Foreskin melanocyte (primary cell): ENCODE measurements at places on chromosomes 12 and 14.

GRCh38 chr14:101115652-101116051 lies 212.1 kb upstream of the RTL1 start:
- DNase-seq: no peak

GRCh38 chr14:93619176-93619793 lies 169.0 kb downstream of the PRIMA1 start:
- peak; percentile 15 for DNase-seq

DNA sequence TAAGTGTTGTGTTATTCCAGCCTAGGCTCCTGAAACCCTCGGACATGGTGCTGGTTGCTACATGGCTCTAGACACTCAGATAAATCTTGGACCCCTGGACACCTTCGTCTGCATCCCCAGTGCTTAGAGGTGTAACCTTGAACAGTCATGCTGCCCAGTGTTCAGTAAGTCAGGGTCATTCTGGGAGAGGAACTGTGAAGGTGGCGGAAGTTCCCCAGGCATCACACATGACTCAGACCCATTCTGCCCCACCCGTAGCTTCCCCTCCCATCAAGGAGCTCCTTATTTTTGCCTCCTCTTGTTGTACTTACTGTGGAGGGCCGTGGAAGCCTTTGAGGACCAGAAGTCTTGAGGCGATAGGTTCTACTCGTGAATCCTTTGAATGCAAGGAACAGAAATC lies 18.1 kb upstream of the SSPN start:
- DNase-seq: no peak

GRCh38 chr14:29709490-29709889 lies 218.2 kb downstream of the PRKD1 start:
- DNase-seq: no peak

DNA sequence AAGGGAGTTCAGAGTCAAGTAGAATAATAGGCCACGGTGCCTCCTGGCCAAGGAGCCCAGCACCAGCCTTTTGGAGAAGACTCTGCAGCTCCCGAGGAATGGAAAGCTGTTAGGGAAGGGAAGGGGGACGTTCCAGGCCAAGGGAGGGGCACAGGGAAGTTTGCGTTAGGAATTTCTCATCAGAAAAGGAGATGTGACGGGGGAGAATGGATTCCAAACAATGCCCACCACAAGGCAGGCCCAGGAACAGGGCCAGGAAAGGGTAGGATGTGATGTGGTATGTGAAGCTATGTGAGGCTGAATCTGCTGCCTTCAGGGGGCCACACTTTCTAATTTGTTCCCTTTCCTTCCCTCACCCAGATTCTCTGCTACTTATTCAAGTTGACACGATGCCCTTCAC lies 46.0 kb downstream of the DGLUCY start:
- no peak for DNase-seq
